ENCODE measurements at places on chromosomes 4 and X. TPM values are rescaled to one million over a fixed set of nuclear protein-coding genes. Genes with fewer than 3 reads are reported as not detected.

GRCh38 chr4:153748378-153748777 is 11.4 kb downstream of the RNF175 start:
- H3K36me3 ChIP-seq: no peaks in the 10 kb centered on the region
- H3K4me1 ChIP-seq: peaks cover 16% of the 10 kb centered on the region
- peak overlapping the region; percentile 43 for H3K4me3 ChIP-seq
- peak; percentile 92 for DNase-seq
- no peaks in the 10 kb centered on the region for H3K27me3 ChIP-seq
- peak overlapping the region; percentile 71 for H3K27ac ChIP-seq

DNA sequence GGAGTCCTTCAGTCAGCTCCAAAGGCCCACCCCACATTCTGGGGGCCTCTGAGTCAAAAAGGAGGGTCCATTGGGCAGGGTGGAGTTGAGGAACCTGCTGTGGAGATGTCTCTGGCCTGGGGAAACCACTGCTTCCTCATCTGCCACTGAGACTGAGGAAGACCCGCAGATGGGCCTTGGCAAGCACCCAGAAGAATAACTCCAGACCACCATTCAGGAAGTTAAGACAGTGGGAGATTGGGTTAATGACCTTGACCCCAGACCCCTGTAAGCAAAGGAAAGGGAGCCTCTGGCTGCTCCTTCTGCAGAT is 8.1 kb upstream of the HSD17B10 start:
- no peaks in the 10 kb centered on the region for H3K36me3 ChIP-seq
- peak overlapping the region; percentile 61 for H3K4me3 ChIP-seq
- peaks cover 13% of the 10 kb centered on the region for H3K4me1 ChIP-seq
- no peak for DNase-seq

DNA sequence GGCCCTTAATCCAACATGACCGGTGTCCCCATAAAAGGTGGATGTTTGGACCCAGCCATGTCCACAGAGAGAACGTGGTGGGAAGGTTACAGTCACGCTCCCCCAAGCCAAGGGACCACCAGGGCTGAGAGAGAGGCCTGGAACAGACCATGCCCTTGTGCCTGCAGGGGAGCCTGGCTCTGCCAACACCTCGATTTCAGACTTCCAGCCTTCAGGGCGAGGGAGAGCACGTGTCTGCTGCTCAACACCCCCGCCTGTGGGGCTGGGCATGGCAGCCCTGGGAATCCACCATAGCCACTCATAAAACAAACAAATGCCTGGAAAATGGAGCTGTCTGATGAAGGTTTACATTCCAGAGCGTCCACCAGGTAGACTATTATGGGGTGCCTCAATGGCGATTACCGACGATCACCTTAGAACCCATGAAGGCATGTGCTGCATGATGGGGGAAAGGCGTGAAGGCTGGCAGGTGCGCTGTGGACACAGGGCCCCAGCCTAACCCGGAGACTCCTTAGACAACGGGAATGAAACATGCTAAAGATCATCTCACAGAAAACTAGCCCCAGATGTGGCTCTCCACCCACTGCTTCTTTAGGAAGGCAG is 42.3 kb upstream of the HMX1 start:
- peaks cover 10% of the 10 kb centered on the region for H3K27me3 ChIP-seq
- H3K4me3 ChIP-seq: no peak overlapping the region
- no peaks in the 10 kb centered on the region for H3K4me1 ChIP-seq

- no peak overlapping the region for H3K27ac ChIP-seq
- peaks cover 21% of the 10 kb centered on the region for H3K27me3 ChIP-seq
- H3K4me3 ChIP-seq: no peak overlapping the region
- DNase-seq: peak; percentile 95
- no peaks in the 10 kb centered on the region for H3K36me3 ChIP-seq
Measured at GRCh38 chr4:8029689-8030088, 90.0 kb upstream of the AFAP1 start.

DNA sequence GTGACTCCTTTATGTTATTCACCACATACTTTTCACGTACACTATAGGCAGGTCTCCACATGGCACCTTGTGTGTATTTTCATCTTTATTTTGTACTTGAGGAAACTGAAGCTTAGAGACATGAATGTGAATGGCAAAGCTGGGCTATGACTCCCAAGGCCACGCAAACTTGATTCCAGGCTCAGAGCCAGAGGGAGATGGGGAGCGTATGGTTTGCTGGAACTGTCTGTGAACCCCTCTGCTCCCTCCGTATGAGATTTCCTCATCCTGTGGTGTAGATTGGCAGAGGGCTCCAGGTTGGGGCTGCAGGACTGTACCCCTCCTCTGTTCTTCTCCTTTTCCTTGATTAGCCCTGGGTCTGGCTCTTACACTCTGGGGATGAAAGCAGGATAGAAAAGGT is 16.1 kb upstream of the STARD8 start:
- H3K27me3 ChIP-seq: peaks cover 47% of the 10 kb centered on the region
- no peak overlapping the region for H3K27ac ChIP-seq
- no peak overlapping the region for H3K4me3 ChIP-seq
- H3K36me3 ChIP-seq: no peaks in the 10 kb centered on the region
- no peaks in the 10 kb centered on the region for H3K4me1 ChIP-seq

DNA sequence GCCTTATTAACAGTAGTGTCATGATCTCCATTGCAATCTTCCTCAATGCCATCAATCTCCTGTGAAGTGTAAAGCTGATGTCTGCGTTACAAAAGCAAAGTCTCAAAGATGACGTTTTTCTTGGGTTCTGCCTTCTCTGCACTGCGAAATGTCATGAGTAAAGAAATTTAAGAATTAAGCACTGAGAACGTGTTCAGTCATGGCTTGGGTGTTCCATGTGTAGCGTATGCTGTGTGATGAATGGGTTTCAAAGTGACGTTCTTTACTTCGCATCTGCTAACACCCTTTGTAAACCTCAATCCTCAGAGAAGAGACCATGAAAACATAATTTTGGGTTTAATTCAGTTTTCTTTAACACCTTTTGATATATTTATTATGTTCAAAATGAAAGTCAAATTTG is 999 bp downstream of the NAP1L5 start:
- no peaks in the 10 kb centered on the region for H3K4me1 ChIP-seq
- peaks cover 39% of the 10 kb centered on the region for H3K36me3 ChIP-seq
- H3K4me3 ChIP-seq: no peak overlapping the region
- no peak overlapping the region for H3K27ac ChIP-seq

DNA sequence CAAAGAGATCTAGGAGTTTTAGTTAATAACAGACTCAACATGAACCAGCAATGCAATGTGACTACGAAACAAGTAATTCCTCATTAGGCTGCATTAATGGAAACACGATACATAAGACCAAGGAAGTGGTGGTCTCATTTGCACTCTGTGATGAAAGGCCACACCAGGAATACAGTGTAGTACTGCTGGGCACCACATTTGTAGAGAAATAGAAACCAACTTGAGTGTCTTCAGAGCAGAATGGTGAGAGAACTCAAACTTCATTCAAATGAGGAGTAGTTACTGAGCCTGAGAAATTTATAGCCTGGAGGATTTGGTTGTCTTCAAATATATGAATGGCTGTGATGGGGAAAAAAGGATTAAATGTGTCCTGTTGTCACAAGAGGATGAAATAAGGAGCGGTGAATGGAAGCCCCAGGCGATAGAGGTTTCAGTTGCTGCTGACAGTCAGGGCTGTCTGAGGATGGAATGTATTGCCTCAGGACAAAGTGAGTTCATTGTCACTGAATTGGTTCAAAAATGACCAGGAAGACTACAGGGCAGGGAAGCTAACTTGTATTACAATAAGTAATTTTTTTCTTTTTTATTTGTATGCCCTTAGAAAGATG is 50.9 kb downstream of the NFKB1 start:
- peaks cover 7% of the 10 kb centered on the region for H3K4me1 ChIP-seq
- no peak for DNase-seq
- H3K36me3 ChIP-seq: peaks cover 21% of the 10 kb centered on the region
- no peaks in the 10 kb centered on the region for H3K27me3 ChIP-seq
- no peak overlapping the region for H3K4me3 ChIP-seq

DNA sequence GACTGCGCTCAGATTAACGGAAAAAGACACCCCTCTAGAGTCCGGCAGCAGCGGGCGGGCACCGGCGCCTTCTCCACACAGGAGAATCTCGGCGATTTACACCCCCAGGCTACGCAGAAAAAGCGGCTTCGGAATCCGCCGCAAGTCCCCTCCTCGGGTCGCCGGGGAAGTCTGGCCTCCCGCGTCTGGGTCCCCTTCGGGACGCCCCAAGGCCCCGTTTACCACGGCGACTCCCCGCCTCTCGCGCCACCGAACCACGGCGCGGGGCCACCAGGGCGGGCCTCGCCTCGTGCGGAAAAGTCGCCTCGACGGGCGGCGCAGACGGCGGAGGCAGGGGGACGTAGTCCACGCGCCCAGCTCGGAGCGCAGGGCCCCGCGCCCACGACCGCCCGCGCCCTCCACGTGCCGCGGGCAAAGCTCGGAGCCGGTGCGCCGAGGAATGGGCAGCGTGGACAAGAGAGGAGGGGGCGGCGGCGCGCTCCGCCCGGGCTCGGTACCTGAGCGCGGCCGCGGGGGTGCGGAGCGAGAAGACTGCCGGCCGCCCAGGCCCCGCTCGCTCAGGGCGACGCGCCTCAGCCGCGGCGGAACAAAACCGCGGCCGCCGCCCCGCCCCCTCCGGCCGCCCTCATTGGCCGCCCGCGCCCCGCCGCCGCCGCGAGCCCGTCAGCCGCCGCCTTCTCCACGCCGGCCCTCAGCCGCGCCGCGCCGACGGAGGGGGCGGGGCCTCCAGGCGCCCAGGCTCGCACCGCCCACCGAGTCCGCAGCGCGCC is at the start of gene FAM53A:
Gene FAM53A, minus strand, starts transcription at position 578 of the 770 bp plus-strand sequence. CDS start 15,572 bp downstream, outside the sequence.
- no peaks in the 10 kb centered on the region for H3K36me3 ChIP-seq
- peak; percentile 88 for DNase-seq
- H3K4me3 ChIP-seq: peak within 1 kb of the TSS; percentile 80
- H3K4me1 ChIP-seq: peaks cover 10% of the 10 kb centered on the region

DNA sequence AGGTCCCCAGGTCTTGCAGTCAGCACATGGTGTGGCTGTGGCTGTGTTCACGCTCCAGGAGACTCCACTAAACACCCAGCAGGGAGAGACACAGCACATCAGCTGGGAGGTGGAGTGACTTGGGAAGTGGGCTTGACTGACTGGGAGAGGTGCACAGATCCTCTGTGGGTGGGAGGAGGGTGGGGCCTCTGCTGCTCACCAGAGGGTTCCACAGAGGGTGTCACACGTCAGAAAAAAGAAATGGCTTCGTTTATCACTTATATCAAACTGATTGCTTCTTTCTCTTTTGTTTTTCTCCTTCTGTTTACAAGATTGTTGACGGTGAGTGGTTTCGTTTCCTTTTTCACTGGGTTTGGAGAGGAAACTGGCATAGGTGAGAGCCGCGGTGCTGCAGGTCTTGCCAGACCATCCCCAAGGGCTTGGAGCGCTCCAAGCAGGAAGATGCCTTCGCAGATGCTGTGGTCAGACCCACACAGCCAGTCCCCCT is 24.8 kb upstream of the FAM193A start:
- H3K27me3 ChIP-seq: no peaks in the 10 kb centered on the region
- no peaks in the 10 kb centered on the region for H3K4me1 ChIP-seq
- H3K27ac ChIP-seq: no peak overlapping the region
- H3K36me3 ChIP-seq: peaks cover 70% of the 10 kb centered on the region
- no peak for DNase-seq

Gene IL9R
- 0.23 TPM for total RNA-seq

Gene UGT2B10
- total RNA-seq: not detected

Gene F8A1
- total RNA-seq: 10.4 TPM

Gene FOXR2
- total RNA-seq: not detected

Gene NUP62CL
- 7.3 TPM for total RNA-seq

Gene VGLL1
- not detected for total RNA-seq

Gene CFAP47
- total RNA-seq: not detected

Gene BCLAF3
- total RNA-seq: 9.6 TPM

Gene GLRA2
- not detected for total RNA-seq

Gene PCDH7
- total RNA-seq: 3.6 TPM

Gene SMIM31
- total RNA-seq: not detected

Gene RAB41
- not detected for total RNA-seq

Gene H2BW2
- not detected for total RNA-seq

Gene PLXNB3
- 13.5 TPM for total RNA-seq

Gene SUPT20HL2
- total RNA-seq: not detected
